ENCODE measurements at places on chromosomes 6 and 20.
A peak's percentile ranks its signal among the peaks of the same experiment; 100 is the strongest.

GRCh38 chr6:158040051-158040803 lies 58.6 kb downstream of the SYNJ2 start:
- DNase-seq = peak; percentile 72

- no peak for DNase-seq
Observed at GRCh38 chr6:96704713-96705112, 132.6 kb downstream of the GPR63 start.

DNA sequence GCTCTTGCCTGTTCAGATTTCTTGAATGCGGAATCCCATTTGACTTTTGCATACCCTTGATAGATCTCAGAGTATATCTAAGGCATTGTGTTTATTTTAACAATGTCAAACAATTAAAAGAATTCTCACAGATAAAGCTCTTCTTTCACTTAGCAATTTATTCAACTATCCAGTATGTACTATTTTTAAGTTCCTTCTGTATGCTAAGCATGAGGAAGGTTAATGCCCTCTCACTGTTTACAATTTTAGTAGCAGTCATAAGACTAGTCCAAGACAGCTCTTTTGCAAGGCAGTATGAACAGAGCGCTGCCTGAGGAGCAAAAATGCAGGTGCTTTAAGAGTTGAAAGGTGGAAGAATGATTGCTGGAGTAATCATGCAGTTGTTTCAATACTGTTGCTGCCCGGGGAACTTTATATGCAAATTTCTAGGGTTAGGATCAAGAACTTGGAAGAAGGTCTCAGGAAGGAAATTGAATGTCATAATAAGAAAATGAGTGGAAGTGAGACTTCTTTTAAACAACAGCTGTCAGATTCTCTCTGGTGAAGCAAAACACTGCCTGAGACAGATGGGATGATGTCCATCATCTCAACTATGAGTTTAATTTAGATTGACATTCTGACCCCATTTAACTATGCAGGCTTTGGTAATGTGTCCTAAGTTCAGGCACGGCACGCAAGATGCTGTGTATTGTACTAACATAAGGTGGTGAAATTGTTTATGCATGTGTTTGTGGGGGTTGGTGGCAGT lies 1303.5 kb upstream of the CITED2 start:
- DNase-seq = no peak

- DNase-seq = no peak
Observed at GRCh38 chr6:90315354-90315950, 18.8 kb upstream of the BACH2 start.

DNA sequence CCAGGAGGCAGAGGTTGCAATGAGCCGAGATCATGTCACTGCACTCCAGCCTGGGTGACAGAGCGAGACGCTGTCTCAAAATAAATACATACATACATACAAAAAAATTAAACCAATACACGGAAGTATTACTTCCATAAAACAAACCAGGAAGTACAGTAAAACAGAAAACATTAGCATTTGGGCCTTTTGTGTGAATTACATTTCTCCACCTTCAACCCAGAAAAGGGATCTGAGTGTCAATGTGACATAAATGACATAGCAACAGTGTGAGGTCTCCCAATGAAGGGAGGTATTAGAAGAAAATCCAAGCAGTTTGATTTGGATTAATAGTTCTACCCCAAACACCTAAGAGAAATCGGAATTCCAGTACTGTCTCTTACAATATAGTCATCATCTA lies 10.1 kb downstream of the CSNK2A1 start:
- no peak for DNase-seq

DNA sequence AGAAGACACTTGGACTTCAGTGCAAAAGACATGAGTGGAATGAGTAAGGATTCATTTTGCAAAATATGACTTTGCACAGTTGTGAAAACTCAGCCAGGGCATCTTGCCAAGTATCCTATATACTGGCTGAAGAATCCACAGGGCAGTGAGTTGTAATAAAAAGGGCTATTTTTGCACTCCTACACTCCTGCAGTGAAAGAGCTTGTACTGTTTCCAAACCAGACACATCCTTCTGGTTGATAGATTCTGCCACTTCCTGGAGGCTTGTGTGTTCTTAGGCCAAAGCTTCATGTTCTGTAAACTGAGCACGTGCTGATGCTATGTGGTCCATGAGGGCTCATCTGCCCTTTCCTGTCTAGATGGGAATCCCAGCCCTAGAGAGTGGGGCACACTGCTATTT lies 34.9 kb downstream of the GMPR start:
- no peak for DNase-seq

DNA sequence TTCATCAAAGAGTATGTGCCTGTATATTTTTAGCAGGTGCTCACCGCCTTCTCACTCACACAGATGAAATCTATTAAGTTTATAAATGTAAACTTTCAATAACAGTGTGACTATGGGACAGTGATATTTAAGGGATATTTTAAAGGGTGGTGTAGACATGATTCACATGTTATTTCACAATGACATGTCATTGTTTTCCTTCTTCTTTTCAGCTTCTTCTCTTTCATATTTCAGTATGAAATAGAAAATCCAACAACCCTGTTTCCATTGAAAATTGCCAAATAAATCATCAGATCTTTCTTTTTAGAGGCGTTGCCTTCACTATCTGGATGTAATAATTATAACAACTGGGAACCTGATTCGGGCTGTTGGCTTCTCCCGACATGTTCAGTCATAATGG lies 54.8 kb downstream of the PFDN4 start:
- no peak for DNase-seq

GRCh38 chr6:6052216-6052615 lies 45.5 kb upstream of the NRN1 start:
- DNase-seq = no peak

GRCh38 chr6:1013656-1014430 lies 298.1 kb upstream of the FOXQ1 start:
- no peak for DNase-seq

- no peak for DNase-seq
Observed at GRCh38 chr6:73901311-73901710, 205.3 kb downstream of the CD109 start.

DNA sequence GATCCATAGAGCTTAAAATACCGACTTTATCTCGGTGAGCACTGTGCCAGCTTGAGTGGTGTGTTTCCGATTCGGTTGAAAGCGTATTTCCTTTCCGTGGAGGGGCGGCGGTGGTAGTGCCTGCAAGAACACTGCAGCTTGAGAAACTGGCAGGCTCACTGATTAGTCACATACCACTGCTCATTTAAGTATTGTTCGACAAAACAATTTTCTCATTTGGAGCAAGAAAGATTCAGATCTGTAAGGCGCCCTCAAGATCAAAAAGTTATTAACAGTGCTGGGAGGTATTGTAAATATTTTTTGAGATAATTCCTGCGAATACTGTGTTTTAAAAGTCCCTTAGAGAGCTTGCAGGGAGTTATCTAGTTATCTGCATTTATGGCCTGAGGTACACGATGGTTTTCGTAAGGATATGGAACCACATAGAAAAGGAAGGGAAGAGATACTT lies 1.3 kb downstream of the MAPK14 start:
- peak; percentile 64 for DNase-seq

DNA sequence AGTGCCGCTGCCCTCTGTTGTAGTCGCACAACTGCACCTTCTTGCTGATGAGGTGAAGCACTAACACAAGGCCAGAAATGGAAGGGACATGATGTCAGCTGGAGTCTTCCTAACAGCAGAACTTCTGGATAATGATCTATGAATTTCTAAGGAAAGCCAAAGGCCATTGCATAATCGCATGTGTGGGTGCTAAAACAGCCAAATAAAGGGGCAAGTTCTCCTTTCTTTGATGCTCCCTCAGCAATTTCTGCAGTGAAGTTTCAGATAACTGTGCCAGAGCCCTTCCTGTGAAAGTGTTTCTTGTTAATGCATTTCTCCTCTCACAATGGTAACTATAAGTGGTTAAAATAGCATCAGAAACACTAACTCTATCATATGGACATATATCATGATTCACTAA lies 8.0 kb upstream of the F13A1 start:
- no peak for DNase-seq

DNA sequence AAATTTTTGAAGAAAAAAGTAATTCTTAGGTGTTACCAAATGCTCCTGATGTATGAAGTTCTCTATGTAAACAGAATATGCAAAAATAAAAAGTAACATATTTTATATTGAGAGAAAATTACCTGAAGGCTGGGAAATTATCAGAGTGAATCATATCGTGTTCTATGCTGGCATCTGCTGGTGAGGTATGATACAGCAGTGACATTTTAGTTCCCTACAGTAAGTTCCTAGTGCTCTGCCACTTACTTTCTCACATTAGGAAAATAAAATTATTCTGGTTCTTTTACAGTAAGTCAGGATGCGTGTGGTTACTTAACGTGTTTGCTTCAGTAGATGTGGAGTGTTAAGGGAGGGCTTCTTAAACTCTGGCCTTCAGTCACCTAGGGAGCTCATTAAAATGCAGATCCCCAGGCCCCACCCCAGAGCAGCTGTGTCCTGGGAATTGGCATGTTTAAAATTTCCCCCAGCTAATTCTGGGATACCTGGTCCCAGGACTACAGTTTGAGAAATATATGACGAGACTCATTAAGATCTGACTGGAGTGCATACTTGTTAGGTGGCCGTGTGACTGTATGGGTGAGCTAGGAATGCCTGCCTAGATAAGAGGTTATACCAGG lies 3.2 kb downstream of the ACTR5 start:
- peak; percentile 26 for DNase-seq

GRCh38 chr6:33205191-33206026 lies 954 bp downstream of the HSD17B8 start:
- DNase-seq = no peak

- DNase-seq = no peak
Observed at GRCh38 chr20:854601-855000, 21.1 kb downstream of the FAM110A start.

DNA sequence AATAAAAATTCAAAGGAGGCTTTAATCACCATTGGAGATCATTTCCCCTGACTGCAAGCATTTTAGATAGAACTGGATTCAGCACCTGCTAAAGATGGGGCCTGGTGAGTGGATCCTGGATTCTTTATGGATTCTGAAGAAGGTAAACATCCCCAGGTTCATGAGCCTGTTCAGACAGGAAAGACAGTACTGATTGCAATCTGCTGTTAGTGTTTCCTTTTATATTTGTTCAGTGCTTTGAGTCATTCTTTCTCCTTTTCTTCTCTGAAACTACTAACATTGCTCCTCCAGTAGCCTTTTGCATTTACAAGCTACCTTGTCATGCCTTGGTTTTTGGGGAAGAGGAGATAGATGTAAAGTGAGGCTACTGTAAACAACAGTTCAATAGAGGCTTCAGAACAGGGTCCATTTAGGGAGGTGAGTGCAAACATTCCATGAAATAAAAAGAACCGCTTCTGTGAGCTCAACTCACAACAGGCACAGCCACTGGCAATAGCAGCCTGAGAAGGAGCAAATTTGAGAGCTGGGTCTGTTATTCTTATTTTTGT lies 66.4 kb upstream of the PRL start:
- DNase-seq = no peak

GRCh38 chr20:10611357-10611756 lies 62.4 kb downstream of the JAG1 start:
- no peak for DNase-seq

DNA sequence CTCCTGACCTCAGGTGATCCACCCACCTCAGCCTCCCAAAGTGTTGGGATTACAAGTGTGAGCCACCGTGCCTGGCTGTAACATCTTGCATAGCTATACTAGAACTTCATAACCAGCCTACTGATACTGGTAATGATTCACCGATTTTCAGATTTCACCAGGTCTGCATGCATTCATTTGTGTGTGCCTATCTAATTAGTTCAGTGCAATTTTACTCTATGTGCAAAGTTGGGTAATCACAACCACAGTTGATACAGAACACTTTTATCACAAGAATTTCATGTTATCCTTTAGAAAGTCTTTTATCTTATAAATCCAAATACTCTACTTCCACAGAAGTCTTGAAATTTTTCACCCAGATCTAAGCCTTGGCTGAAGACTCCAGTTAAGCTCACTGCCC lies 22.2 kb downstream of the FASTKD5 start:
- DNase-seq = no peak

DNA sequence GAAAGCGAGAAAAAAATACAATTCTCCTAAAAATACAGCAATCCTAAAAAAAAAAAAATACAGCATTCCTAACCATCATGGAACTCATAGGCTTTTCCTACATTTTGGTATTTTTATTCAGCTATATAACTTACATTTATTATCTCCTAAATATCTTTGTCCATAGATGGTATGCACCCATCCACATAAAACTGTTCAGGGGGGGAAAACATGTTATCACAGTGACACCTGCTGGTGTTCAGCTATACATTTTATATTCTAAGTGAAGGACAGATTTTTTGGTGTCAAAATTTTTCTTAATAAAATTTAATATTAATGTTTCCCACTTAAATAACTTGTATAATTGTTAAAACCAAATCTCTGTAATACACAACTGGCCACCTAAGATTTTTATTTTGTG lies 58.0 kb downstream of the BLOC1S5 start:
- DNase-seq = peak; percentile 21

- no peak for DNase-seq
Observed at GRCh38 chr6:35512740-35513139, at the start of gene TULP1. TULP1 (minus strand) TSS chr6:35512896; CDS start chr6:35512858, 38 bp downstream.

DNA sequence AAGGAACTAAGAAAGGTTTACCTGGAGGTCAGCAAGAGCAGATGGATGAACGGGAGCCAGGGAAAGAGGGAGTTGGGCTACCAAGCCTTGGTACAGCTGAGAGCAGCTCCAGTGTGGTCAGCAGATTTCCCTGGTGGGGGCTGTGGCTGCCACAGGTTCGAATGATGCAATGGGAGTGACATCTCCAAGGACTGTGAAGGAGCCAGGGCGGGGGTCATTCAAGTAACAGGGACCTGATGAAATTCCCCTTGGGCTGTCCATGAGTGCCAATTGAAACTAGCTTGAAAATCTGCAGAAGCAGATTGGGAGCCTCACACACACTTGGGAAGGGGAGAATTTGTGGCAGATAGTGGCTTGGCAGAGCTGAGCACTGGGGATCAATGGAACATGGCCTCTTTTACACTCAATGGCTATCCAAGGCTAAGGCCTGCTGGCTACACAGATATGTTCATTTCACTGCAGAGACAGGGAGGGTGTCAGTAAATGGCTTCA lies 247.0 kb upstream of the ECI2 start:
- DNase-seq = no peak

GRCh38 chr6:43075670-43076463 lies at the start of gene PTK7:
PTK7 (plus strand) TSS chr6:43076314; CDS start chr6:43076489, 175 bp downstream.
- no peak for DNase-seq

GRCh38 chr6:33199687-33200218 lies 712 bp downstream of the RXRB start:
- DNase-seq = no peak

- no peak for DNase-seq
Observed at GRCh38 chr6:114714836-114715507, 372.1 kb upstream of the HS3ST5 start.

Data from fibroblast of the conjunctiva (primary cell).